ENCODE measurements at places on chromosomes 2 and 18.
A peak's percentile ranks its signal among the peaks of the same experiment; 100 is the strongest.

DNA sequence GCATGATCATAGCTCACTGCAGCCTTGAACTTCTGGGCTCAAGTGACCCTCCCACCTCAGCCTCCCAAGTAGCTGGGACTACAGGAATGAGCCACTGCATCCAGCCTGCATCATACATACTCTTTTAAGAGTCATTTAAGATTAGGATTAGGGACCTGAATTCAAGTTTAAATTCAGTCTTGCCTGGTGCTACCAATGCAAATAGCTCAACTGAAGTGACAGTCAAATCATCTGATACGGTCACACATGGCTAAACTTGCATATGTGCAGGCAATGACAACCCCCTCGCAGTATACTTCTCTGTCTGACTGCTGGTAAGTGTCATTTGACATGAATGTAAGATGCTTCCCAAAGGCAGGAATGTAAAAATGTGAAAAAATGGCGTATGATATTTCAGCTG, 31.8 kb upstream of the TMEM131 start:
- no peak for DNase-seq

DNA sequence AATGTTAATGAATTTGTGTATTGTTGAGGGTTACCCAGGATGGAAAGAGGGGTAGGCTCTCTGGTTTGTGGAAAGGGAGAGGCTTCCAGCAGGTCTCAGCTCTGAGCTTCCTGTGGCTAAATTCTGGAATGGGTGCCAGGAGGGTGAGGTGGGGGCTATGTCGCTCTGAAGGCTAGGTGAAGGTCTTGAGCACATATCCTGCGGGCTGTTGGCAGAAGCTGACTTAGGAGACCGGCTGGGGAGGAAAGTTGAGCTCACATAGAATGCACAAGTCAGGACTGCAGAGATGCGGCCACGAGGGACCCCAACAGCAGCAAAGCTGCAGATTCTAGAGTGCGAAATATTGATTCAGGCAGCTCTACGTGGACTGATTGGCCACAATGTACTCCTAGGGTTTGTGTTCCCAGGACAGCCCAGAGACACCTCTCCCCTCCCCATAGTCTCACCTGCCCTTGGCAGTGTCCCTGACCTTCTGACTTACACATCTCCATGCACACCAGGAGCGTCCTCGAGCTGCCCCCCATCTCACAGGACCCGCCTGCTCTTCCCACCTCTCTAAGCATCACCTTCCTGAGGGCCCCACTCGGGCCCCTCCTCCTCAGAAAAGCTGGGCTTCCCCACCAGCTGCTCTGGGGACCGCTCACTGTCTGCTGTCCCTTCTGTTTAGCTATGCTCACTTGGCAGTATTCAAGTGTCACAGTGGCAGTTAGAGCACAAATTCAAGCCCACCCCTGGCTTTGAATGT, 72.6 kb downstream of the ALK start:
- no peak for DNase-seq

GRCh38 chr2:103130857-103131256, 369.0 kb downstream of the TMEM182 start:
- no peak for DNase-seq

GRCh38 chr2:170026361-170026760, 151.6 kb upstream of the MYO3B start:
- DNase-seq = no peak

GRCh38 chr2:113263546-113263945, 15.2 kb downstream of the PAX8 start:
- DNase-seq = no peak

DNA sequence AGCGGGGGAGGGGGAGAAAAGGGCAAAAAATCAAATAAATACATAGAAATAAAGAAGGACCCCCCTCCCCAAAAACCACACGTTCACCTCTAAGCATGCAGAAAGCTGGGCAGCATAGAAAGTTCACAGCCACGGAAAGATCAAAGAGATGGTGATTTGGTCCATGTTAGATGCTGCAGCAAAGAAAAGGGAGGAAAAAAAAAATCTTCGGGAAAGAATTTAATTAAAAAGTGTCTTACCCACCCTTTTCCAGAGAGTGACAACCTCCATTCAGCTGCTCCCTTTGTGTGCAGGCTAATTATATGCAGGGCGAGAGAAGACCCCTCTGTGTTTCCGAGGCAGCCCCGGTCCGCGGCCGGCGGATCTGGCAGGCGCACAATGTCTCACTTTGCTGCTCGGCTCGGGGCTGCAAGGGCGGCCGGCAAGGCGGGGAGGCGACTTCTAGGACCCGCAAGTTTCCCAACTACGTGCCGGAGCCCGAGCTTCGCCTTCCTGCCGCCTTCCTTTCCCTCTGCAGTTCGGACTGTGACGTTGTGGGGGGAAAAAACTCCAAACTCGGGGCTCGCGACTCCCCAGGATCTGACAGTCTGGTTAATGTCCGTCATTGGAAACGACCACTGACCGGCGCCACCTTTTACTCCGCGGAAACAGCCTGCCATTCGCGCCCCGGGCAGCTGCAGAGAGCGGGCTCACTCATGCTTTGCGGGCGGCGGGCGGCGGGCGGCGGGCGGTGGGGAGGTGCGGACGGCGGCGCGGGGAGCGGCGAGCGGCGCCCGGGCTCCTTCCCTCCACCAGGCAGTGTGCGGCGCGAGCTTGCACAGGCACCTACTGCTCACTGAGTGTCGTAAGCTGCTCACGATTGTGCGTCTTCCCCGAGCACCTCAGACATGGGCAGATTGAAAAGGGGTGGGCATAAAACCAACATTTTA, at the start of gene LRRTM1:
Gene LRRTM1 (minus strand): TSS at position 844 of the 929 bp plus-strand sequence. CDS start 933 bp downstream, outside the sequence.
- DNase-seq = no peak

DNA sequence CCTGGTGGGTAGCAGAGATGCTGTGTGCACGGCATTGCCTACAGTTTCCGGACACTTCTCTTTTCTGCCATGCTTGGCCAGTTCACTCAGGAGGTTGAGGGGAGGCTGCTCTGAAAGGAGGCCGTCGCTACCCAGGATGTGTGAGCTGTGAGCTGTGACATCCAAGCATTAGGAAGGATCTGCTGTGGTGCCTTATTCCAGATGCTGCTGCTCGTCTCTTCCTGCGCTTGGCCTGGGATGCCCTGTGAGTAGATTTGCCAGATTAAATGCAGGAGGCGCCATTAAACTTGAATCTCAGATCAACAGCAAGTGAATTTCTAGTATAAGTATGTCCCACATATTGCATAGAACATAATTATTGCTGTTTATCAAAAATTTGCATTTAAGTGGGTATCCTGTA, 124.2 kb upstream of the SIX3 start:
- DNase-seq = no peak

- no peak for DNase-seq
Measured at GRCh38 chr2:262117-262516, 1.7 kb downstream of the SH3YL1 start.

DNA sequence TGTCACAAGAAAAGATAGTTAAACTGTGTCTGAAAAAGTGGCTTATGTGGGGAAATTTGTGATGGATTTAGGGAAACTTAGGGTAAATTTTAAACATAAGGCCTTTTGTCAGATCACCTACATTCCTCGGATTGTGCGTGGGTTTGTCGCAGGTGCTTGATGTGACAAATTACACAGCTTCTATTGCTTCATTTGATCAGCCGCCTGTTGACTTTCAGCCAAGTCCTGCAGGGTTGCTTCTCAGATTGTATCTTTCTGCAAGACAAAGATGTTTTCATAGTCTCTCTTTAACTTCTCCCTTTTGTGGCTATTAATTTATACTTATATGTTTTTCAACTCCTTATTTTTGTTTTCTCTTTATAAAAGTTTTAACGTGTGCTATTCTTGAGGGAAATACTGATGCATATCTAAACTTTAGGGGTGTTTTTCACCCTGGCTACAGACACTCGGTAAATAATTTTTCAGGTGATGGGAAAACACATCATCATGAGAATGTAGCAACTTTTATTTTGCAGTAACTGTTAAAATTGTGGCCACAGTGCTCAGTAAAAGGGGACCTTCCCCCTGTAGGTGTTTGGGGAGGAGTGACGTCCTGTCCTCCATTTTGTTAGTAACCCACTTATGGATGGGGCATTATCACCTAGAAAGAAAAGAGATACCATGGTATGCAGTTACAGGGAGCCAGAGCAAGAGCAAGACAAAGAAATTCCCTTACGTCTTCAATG, 31.4 kb downstream of the GALM start:
- no peak for DNase-seq

- DNase-seq = peak; percentile 62
Measured at GRCh38 chr2:215437614-215438013, 1.7 kb upstream of the FN1 start.

- DNase-seq = no peak
Measured at GRCh38 chr2:191643429-191643828, 34.5 kb upstream of the NABP1 start.

- peak; percentile 5 for DNase-seq
Measured at GRCh38 chr2:65604246-65604645, 171.8 kb upstream of the SPRED2 start.

DNA sequence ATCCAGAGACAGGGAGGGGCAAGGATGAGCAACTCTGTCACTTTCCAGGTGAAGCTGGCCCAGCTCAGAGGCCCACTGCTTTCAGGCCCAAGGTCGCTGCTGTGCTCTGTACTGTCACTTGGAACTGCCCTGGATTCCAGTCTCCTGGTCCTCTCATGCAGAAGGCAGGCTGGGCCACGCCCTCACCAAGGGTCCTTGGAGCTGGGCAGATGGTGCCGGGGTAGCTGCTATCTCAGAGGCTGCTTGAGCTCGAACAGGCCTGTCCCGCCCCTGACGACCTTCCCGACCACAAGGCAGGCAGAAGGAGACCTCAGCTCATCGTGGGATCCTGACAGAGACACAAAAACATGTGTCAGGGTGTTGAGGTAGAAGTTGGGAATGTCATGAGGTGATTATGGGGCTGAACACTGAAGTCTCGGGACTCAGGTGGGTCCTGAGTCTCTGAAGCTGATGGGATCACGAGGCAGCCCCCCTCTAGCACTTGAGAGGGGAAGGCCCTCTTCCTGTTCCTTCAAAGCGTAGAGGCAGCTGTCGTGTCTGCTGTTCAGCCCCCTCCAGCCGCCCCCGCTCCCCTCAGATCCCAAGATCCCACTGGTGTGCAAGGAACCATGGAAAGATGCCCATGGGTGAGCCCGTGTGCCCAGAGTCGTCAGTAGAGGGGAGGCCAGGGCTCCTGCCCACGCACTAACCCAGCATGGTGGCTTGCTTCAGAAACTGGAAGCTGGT, 78.3 kb downstream of the POLR1A start:
- no peak for DNase-seq

DNA sequence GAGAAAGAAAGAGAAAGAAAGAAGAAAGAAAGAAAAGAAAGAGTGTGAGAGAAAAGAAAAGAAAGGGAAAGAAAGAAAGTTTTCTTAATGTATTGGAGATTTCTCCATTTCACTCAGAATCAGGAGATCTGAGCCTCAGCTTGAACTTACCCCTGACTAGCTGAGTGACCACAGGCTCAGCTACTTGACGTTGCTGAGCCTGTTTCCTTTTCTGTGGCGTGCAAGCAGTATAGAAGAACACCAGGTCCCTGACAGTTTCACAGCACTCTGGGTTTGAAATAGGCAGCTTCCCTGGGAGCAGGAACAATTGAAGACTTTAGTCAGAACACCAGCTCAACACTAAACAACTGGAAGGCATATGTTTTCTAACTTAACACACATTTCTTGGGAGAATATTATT, 44.7 kb downstream of the MARCO start:
- DNase-seq = no peak

DNA sequence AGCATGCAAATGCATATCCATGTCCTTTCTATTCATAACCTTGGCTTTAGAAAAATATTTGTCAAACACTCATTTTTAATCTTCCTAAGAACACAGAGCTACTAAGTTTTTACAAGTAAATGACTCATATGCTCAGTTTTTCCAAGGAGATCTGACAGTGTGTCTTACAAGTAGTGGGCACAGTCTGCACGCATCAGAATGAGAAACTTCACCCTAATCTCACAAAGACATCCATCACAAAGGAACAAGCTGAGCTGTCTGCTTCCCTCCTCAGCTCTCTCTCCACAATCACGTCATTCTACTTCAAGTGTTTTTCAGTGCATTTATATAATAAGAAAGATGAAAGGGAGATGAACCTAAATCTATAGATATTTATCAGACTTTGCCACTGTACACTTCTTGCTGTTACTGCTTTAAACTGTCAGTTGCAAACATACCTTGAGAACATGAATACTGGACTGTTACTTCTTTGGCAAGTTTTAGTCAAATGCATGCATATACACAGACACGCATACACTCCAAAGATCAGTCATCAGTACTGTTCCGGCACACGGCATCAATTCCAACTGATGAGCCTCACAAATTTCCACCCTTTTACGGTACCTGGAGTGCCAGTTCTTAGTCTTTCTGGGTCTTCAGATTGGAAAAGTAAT, 75.7 kb downstream of the RBMS1 start:
- peak; percentile 84 for DNase-seq

DNA sequence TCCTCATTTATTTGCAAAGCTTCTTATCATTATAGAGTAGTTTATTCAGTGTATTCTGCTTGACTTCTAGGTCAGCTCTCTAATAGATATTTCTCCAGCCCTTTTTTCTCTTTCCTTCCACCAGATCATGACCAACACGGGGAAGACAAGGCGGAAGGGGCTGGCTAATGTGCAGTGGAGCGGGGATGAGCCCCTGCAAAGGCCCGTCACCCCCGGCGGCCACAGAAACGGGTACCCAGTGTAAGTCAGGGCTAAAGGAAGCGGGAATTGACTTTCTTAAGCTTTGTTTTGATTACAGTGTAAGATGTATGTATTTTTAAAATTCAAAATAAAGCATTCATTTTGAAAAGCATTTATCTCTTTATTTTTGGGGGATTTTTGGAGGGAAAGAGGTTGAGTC, 50.7 kb upstream of the B3GNT7 start:
- DNase-seq = no peak

- DNase-seq = peak; percentile 82
Measured at GRCh38 chr2:217667512-217667911, 335.3 kb downstream of the TNS1 start.

DNA sequence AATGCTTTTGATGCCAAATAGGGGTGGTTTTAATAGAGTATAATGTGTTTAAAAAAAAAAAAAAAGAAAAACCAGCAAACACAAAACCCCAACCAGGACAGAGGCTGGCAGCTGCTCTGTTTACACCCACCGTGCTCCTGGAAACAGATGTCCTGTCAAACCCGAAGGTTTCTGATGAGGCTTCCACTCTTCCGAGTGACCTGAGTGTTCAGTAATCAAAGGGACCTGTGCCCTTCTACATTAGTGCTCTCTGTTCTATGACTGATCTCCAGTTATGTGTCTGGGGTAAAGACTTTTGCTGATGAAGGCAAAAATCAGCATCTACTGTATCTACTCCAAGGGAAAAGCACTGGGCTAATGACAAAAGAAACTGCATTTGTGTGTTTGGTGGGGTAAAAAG, 3.5 kb upstream of the KLHL29 start:
- no peak for DNase-seq

DNA sequence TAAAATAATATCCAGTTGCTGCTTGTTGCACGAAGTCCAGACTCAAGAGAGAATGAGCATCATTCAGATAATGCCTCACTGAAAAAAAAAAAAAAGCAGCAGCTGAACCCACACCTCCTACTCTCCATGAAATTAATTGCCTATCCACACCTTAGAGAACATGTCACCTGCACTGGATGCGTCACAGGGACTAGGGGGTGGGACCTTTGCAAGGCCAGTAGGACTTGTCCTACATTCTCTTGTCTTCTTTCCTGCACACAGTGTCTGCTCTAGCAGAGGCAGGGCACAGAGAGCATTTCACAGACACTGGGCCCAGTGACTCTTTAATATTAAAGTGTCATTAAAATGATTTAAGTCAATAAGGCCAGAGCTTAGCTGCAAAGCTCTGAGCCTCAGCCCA, at the start of gene ABCA12:
Gene ABCA12 (minus strand): TSS at position 148 of the 400 bp plus-strand sequence. CDS start 418 bp downstream, outside the sequence.
- DNase-seq = no peak

Measured in AG10803 (cell line).